ENCODE measurements at places on chromosomes 3 and 15.
A peak's percentile ranks its signal among the peaks of the same experiment; 100 is the strongest.

DNA sequence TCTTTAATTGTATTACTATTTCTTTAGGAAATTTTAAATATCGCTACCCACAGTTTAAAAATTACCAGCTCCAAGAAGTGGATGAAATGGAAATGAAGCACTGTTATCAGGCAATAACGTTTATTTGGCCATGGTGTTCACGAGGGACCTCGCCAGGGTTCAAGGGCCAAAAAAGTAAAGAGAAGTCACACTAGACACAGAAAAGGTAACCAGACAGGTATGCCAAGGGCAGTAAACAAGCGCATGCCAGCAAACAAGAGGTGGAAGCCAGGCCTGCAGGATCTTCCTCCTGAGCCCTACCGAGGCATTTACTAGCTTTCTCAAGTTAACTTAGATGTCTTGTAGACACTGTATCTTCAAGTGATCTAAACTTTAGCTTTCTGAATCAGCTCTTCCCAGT, 113.5 kb downstream of the PLD1 start:
- no peak for DNase-seq

- no peak for DNase-seq
Measured at GRCh38 chr3:66393333-66394005, 107.4 kb downstream of the LRIG1 start.

DNA sequence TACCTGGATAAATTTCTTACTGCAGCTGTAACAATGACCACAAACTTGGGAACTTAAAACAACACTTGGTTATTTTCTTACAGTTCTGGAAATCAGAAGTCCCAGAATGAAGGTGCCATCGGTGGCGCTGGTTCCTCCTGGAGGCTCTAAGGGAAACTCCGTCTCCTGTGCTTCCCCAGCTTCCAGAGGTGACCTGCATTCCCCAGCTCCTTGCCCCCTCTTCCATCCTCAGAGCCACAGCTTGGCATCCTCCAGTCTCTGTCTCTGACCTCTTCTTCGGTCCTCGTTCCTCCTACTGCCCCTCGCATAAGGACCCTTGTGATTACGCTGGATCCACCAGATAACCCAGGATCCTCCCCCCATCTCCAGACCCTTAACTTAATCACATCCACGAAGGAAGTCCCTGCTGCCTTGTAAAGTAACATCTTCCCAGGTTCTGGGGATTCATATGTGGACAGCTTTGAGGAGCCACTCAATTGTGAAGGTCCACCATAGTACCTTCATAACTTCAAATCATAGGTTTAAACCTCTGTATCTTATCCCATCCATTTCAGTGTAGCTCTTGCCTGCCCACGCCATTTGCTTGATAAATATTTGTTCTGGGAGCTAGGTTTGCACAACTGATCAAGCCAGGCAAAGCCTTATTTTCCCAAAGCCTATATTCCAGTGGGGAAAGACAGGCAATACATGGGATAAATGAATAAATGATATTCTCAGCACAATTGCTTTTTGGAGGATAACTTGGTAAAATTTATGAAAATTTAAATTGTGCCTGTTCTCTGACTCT, 34.8 kb downstream of the KLF15 start:
- DNase-seq, result no peak

DNA sequence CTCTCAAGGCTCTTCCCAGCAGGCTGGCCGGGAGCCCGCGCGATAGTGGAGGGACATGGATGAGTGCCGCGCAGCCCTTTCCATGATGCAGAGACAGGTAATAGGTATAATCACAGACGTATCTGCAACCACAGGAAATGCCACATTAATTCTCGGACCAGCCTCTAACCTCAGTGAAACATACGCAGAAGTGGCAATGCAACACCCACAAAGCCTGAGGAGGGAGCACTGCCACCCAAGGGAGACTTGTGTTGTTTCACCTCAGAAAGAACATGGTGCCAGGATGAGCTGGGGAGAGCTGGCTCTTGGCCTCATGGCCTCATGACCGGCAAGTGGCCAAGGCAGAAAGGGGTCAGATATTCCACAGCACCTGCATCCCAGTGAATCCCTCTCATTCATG, 39.0 kb downstream of the PGPEP1L start:
- DNase-seq, result no peak

DNA sequence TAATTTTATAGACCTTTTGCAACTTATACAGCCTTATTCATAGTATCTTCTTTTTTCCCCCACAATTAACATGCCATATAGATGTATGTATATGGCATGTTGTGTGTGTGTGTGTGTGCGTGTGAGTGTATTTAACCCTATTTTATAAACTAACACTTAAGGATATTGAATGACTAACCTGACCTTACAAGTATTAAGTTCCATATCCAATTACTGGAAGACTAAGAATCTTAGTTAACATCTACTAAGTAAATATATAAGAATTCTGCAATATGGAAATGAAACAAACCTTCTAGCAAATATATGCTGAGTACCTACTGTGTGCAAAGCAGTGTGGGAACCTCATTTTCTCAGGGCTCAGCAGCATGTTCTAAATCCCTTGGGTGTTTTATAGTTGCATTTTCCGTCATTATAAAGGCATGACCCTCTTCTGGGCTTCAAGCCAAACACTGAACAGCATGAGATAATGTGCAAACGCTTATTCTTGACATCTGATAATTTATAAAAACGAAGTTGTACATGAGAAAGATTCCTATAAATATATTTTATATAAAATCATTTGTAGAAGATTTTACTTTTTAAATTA, 105.5 kb downstream of the NLGN1 start:
- no peak for DNase-seq

DNA sequence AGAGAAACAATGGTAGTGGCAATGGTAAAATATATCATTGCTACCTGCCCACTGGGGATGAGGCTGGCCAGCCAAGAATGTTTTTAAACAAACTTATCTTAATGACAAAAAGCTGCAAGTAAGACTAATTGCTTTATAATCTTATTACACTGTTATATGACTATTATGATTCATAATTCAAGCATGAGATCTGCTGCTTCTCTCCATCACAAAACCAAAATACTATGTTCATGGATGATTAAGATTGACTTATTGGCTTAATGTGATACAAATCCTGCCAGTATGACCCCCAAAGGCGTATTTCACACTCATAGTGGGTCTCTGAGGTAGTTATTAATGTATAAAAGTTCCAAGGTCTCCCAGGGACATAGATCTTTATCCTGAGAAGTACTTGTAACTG, 52.6 kb downstream of the FBN1 start:
- DNase-seq, result no peak

GRCh38 chr3:8239718-8240695, 261.6 kb upstream of the LMCD1 start:
- DNase-seq, result peak; percentile 16

DNA sequence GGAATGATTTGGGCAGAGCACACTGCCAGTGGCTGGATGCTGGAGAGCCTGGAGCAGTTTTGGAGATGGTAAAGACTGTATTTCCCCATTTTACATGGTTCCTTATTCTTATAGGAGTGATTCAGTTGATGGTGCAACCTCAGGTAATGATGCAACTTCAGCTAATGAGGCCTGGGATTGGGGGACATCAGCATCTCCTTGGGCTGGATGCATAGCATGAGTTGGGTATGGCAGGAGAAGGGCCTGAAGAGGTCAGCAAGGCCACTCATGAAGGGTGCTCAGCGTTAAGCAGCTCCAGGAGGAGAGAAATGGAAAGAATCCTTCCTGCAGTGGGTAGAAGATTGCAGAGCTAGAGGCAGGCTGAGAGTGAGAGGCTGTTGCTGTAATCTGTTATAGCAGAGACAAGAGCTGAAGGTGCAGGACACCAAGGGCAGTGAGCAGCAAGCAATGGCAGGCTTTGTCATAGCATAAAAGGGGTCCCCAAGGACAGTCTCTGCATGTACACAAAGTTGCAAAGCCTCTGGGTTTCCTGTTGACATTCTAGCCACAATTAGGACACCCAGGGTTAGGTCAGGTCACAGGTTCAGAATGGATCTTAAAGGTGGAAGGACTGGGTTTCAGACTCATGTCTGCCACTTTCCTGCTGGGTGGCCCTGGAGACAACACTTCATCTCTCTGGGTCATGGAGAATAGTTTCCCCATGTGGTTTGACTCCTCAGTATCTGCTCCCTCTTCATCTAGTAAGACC, 29.5 kb upstream of the SNRK start:
- DNase-seq, result no peak

DNA sequence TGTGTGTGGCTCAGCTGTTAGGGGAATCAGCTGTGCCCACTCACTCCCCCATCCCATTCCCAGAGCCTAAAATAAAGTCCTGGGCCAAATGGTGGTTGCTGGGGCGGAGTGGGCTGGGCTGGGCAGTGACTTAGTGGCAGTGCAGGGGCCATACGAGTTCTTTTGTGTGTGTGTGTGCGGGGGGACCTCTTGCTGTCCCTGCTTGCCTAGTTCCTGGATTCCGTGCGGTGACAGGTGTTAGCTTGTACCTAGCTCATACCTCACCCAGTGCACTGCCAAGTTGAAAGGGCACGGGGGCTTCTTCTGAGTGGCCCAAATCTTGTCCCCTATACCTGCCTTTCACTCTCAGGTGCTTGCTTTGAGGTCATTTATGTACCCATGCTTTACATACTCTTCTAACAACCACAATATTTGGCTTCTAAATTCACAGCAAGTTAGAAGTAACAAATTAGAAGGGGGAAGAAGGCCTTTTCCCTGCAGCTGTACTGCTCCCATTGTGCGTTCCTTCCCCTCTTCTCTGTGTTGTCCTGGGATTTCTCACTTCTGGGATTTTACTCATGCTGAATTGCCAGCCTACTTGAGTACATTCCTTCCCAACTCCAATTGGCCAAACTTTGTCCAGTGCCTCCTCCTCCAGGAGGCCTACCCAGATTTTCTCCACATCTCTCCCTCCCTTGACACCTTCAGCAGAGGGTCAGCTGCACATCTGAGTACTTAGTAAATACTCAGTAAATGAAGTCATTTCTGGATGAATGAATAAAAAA, 66.3 kb upstream of the POLG start:
- DNase-seq, result no peak

GRCh38 chr3:176951586-176952292, 245.5 kb downstream of the TBL1XR1 start:
- no peak for DNase-seq

- DNase-seq, result no peak
Measured at GRCh38 chr3:175386630-175387029, 527.5 kb downstream of the NAALADL2 start.

DNA sequence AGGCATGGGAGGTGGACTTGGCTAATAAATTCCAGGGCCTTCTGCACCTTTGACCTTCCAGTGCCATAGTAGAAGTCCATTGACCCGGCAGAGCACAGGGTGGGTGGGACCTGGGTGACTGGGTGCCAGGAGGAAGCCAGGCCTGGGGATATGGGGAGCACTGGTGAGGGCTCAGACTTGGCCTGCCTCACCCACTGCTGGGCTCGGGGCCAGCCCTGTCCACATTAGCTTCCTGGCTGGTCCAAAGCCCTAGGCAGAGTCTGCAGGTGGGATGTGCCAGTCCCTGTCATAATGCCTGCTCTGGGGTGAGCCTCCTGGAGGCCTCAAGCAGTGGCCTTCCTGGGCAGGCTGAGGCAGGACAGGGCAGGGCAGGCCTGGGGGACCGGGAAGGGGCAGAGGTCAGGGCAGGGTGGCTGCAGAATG, 38.1 kb upstream of the CHRNB4 start:
- no peak for DNase-seq

DNA sequence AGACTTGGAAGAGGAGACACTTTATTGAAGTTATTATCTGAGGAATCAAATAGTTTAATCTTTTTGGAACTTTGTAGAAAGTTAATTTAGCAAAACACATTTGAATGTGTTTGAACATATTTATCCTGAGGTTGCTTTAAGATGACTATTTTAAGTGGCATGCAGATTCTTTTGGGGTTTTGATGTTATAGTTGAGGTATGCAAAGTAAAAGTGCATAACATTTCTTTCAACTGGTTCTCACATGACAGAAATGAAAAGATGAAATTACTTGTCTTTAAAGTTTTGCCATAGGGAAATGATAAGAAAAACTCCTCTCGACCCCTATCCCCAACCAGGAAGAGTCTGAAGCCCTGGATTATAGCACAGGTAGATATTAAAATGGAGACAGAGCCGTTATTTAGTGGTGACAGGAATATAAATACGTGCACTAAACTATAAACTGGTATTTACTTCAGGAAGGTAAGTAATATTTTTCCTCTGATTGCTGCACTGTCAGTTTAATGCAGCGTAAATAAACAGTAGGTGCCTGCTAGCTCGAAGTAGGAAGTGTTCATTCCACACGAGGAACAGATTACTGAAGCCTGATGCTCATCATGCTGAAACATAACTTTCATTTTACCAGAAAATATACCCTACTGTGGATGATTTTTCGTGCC, 15.1 kb upstream of the SATB1 start:
- DNase-seq, result no peak

- no peak for DNase-seq
Measured at GRCh38 chr15:60616147-60616546, 137.2 kb upstream of the ICE2 start.

DNA sequence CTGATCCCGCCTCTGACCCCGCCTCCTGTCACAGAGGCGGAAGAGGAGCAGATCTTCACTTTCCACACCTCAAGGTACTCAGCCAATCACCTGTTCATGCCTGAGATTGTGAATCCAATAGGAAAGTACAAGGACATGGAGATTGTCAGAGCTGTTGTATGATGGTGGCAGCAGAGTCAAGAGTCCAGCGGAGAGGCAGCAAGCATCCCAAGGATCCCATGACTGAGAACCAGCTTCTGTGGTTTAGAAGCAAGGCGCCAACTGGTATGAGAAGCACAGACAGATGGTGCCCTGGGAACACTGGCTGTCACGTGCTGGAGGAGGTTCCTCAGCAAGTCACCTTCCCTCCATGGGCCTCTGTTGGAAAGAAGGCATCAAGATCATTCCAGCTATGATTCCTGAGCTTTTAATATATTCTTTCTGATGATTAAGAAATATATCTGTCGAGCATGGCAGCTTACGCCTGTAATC, 93.9 kb downstream of the CPN2 start:
- DNase-seq, result no peak

DNA sequence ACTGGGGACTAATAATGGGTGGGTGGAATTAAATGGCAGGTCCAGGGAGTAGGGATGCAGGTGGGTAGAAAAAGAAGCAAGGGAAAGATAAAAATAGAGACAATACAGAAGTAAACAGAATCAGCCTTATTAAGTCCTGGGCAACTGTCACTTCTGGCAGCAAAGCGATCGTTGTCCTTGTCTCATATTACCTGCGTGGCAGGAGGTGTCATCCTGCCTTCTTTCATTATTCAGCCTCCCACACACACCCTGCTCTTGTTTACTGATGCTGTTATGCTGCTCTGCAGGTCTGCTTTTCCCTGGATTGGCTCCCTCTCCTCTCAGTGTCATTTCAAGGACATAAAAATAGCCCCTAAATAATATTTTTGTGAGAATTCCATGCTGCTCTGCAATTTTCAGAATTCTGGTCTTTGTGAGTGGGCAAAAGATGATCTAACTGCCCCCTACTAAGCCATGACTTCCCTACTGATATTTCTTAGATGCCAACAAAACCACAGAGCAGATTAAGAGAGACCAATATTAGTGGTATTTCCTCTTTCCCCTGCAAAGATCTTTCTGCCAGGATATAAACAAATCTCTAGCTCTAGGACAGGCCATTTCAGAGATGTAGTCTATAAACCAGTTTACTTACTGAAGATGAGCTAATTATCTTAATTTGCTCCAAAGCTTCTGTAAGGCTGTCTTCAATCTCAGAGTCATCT, 8.5 kb downstream of the VEPH1 start:
- DNase-seq, result no peak

Data from stimulated activated CD4-positive, alpha-beta T cell treated with anti-CD3 and anti-CD28 coated beads, Interleukin-4, amount 100 ng/mL, for 24 hours (primary cell).